ENCODE measurements at places on chromosomes 16 and 17.

GRCh38 chr17:76585649-76586593 is at the start of gene ST6GALNAC2:
Gene ST6GALNAC2 (minus strand): TSS chr17:76585860. CDS start chr17:76585808, 52 bp downstream.
- no peak for DNase-seq

- no peak for DNase-seq
Measured at GRCh38 chr17:18041776-18042175, 2.6 kb downstream of the GID4 start.

GRCh38 chr17:56548661-56549060 is 44.8 kb upstream of the NOG start:
- DNase-seq: no peak

DNA sequence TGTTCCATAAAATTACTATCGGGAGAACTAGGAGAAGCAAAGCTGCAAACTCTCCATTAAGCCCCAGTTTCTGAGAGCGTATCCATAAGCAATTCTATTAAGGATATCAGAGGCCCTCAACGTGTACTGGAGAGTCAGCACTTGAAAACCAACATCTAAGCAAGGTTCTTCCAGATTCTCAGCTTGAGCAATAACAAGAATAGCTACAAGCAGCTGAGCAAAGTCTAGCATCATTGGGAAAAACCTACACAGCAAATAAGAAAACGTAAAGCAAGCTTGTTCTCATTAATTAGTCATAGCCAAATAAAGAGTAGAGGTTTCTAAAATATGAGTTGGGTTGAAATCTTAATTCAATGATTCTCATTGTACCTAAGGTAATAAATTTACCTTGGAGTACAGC is 26.9 kb upstream of the COX10 start:
- DNase-seq: peak; percentile 19

- no peak for DNase-seq
Measured at GRCh38 chr16:12735805-12736204, 67.9 kb downstream of the CPPED1 start.

DNA sequence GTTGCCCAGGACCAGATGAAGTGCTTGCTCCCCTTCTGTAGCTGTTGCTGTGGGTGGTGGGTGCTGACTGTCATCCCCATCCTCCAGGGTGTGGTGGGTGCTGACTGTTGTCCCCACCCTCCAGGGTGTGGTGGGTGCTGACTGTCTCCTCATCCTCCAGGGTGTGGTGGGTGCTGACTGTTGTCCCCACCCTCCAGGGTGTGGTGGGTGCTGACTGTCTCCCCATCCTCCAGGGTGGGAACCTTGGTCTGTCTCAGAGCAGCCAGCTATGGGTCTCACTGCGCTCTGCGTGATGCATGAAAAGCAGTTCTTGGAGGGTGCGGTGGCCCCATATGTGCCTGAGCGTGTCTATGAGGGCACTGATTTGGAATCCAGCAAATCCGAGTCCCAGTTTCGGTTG is 163.8 kb downstream of the RPTOR start:
- DNase-seq: no peak

DNA sequence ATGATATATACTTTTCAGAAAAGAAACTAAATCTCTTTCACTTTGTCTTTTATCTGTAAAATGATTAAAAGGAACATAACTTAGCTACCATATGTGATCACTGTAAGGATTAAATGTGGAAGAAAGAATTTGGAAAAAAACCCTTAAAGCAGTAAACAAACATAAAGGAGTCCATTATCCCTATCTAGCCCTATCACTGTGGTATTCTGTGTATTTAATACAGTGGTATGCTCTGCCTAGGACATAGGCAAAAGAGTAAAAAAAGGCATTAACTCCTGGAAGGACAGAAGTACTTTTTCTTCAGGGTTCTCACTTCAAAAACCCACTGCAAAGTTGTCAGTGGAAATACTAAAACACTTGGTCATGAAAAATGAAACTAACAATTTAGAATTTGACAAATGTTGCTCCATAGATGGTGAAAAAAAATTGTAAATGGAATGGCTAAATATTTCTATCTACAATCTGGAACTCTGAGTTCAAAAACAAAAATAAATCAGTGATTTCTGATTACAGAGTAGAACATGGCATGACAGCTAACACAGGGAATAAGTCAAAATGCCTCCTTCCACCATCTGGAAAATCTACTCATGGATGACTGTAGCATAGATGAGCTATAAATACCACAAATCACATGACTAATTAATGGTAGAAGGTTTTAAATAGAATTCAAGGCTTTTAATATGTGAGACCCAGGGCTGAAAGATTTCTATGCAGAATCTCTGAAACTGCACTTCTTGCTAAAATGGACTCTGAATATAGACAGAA is 140.1 kb downstream of the ITFG1 start:
- DNase-seq: no peak

DNA sequence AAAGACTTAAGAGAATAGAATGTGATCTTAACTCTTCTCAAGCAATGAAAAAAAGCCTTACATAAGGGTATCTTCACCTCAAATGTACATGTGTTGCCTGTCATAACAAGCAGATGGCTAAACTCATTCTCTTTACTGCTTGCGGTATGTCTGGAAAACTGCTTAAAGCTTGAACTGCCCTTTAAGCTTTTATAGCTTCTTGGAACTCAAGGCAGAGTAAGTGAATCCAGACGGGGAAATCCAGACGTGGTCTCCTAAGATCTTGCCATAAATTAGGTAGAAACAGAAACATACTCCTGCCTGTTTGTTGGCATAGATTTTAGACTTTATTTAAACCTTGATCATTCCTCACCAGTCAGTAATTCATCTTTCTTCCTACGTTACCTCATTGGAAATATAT is 19.6 kb downstream of the CLUAP1 start:
- DNase-seq: no peak

GRCh38 chr16:49921791-49922456 is 66.0 kb upstream of the ZNF423 start:
- peak; percentile 67 for DNase-seq

GRCh38 chr17:27315796-27316465 is 22.0 kb downstream of the WSB1 start:
- DNase-seq: no peak

DNA sequence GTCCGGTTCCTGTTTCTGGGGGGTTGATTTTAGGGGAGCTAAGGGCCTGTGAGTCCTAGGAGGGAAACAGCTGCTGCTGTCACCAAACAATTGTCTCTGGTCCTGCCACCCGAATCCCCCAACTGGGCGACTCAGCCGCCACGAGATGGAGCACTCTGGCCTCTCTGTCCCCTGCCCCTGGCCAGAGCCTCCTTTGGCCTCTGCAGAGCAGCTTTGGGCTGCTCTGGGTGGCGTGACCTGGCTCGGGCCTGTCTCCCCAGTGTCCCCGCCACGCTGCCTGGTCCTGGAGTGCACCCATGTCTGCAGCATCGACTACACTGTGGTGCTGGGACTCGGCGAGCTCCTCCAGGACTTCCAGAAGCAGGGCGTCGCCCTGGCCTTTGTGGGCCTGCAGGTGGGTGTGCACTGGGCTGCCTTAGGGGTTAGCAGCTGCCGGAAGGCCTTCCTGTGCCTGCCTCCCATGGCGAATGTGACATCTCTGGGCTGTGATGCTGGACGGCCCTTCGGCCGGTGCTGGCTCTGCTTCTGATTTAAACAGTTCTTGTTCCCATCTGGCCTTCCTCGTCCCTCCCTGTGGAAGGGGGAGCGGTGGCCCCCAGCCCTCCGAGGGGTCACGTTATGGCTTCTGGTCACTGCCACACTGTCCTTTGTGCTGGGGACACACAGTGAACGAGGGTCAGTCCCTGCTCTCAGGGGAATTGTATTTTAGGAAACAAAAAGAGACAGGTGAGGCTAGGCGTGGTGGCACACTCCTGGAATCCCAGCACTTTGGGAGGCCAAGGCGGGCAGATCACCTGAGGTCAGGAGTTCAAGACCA is 11.6 kb upstream of the RNF213 start:
- no peak for DNase-seq

DNA sequence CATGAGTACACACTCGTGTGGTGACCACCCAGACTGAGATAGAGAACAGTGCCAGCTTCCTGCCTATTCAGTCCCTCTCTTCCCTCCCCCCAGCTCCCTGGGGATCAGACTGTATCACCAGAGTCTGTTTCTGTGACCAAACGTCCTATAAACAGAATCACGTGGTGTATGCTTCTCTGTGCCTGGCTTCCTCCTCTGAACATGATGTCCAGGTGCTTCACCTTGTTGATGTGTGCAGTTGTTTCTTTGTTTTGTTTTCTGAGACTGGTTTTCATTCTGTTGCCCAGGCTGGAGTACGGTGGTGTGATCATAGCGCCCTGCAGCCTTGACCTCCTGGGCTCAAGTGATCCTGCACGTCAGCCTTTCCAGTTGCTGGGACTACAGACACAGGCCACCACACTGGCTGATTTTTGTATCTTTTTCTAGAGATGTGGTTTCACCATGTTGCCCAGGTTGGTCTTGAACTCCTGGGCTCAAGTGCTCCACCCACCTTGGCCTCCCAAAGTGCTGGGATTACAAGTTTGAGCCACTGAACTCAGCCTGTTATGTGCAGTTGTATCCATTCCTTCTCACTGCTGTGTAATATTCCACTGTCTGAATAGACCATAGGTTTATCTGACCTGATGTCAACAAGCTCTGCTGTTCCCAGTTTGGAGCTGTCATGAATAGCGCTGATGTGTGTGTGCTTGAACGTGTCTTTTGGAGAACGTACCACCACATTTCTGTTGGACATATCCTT is 28.9 kb upstream of the PRM1 start:
- no peak for DNase-seq

- DNase-seq: no peak
Measured at GRCh38 chr17:60563743-60564142, 36.2 kb upstream of the PPM1D start.

DNA sequence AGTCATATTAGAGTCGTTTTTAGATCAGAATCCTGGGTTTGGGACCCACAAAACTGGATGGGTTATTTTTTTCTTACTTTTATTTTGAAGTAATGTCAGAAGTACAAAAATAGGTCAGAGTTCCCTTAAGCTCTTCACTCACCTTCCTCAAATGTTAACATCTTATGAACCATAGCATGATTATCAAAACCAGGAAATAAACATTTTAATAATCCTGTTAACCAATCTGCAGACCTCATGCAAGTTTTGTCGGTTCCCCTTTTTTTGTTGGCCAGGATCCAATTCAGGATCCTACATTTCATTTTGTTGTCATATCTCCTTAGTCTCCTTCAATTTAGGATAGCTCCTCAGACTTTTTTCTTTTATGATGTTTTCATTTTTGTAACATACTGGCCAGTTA is 162.0 kb downstream of the CHD9 start:
- DNase-seq: no peak

- DNase-seq: no peak
Measured at GRCh38 chr17:4950746-4951204, at the start of gene ENO3. Gene ENO3 (plus strand): TSS chr17:4951119. CDS start chr17:4951830, 711 bp downstream.

DNA sequence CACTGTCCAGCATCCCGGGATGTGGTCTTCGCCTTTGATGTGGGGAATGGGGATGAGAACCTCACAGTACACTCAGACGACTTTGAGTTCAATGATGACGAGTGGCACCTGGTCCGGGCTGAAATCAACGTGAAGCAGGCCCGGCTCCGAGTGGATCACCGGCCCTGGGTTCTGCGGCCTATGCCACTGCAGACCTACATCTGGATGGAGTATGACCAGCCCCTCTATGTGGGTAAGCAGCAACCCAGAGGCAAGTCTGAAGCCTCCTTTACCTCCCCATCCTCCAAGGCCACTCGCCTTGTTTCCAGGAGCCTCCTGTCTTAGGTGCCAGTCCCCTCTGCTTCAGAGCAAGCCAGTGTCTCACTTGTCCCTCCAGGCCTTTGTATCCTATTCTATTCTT is 10.2 kb downstream of the CNTNAP1 start:
- DNase-seq: no peak

DNA sequence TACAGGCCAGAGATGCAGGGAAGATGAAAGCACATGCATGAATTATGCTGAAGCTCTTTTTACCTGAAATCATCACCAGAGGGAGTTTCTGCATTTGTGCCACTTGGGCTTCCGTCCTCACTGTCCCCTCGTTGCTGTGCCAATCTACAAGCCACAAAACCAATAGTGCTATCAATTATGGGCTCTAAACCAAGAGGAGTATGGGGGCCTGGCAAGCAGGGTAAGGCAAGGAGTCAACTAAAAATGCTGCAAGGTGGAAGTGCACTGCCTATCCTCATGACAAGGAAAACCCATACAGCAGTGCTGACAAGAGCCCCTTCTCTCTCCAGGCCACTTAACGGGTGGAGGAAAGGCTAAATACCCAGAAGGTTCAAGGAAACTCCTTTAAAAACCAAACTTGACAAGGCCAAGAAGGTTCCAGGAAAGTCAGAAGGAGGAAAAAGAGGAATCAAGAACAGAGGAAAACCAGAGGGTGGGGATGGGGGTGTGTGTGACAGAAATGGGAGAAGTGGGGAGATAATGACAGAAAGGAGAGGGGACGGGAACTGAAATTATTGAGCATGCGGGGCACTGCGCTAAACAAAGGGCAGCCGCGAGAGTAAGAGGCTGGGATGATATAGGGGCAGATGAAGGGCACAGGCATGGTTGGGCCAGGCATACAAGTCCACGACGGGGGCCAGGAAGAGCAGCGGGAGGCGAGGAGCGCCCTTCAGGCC is 674 bp downstream of the C17orf75 start:
- peak; percentile 52 for DNase-seq

DNA sequence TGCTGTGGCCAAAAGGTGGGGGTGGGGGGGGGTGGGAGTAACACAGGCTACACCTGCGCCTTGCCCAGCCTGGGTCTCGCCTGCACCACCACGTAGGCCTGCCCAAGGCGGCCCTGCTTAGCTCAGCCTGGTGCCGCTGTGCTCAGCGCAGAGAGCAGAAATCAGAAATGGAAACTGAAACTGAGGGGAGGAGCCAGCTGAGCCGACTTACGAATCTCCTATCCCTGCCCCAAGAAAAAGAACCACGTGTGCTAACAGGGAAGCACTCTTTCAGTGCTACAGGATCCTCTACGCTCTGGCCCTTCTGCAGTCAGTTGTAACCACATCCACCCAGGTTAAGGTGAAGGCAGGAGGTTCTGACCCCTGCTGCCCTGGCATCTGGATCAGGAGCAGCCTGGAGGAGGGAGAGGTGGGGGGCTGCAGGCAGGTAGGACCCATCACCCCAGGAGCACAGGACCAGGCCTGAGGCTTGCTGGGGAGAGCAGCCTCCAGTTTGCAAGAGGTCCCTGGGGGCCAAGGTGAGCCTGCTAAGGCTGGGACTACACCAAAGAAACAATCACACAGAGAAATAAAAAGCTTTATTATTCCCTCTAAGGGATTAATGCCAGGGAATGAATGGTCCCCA is at the start of gene DHX58:
Gene DHX58, minus strand, starts transcription at position 163 of the 625 bp plus-strand sequence. CDS start 822 bp downstream, outside the sequence.
- peak; percentile 95 for DNase-seq

DNA sequence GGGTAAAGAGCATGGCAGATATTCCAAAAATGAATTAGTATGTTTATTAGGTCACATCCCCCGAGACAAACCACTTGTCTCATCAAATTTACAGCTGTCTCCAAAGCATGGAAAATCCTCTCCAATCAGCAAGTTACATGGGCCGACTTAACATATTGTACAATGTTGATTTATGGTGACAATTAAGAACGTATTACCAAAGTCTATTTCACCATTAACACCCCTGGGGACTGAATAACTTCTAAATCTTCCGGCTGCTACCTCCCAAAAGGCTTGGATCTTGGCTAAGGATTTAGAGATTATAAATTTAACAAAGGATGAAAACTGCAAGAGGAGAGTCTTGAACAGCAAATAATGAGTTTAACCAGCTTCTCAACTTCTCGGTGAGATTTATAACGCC is 311.9 kb downstream of the NPIPA8 start:
- no peak for DNase-seq

Measured in GM13977 (cell line).